ENCODE measurements at places on chromosomes 12 and 14.
A peak's percentile ranks its signal among the peaks of the same experiment; 100 is the strongest.

DNA sequence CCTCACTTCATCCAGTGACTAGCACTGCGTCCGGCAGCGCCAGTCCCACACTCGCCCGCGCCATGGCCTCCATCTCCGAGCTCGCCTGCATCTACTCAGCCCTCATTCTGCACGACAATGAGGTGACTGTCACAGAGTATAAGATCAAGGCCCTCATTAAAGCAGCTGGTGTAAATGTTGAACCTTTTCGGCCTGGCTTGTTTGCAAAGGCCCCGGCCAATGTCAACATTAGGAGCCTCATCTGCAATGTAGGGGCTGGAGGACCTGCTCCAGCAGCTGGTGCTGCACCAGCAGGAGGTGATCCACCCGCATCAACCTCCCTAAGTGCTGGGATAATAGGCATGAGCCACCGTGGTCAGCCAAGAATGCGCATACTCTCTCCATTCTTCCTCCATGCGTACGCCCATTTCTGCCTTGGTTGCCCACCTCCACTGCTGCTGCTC lies 59.9 kb downstream of the IRF2BPL start:
- DNase-seq, result no peak

DNA sequence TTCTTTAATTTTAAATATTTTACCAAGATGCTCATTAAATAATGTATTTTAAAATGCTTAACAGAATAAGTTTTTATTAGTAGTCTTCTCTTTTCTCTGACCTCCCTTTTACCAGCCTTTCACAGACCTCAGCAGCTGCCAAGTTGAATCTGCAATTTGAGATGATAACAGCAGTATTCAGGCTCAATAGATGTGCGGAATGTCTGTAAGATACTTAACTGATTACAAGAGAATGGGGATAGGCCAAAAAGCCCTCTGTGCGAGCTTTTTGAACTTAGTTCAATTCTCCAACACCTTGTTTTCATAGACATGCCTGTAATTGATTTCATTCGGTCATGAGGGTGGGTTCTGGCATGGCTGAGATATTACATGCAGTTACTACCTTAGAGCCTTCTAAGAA lies 277.2 kb downstream of the TMTC2 start:
- DNase-seq, result no peak

DNA sequence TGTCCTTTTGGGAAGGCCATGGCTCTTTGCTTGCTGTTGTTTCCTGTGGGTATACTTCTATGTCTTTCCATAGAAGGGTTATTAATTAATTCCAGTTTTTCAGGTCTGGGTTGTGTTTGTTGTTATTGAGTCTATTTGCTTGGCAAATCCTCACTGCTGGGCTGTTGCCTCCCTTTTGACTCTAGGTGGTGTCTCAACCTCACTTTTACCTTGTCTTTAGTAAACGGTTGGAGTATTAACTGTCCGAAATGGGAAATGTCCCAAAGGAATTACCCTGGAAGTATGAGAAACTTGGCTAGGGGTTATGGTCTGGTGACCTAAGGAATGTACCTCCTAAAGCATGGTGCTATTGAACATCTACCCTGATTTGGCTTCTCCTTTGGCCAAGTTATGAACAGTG lies 16.7 kb downstream of the PRH1 start:
- no peak for DNase-seq

DNA sequence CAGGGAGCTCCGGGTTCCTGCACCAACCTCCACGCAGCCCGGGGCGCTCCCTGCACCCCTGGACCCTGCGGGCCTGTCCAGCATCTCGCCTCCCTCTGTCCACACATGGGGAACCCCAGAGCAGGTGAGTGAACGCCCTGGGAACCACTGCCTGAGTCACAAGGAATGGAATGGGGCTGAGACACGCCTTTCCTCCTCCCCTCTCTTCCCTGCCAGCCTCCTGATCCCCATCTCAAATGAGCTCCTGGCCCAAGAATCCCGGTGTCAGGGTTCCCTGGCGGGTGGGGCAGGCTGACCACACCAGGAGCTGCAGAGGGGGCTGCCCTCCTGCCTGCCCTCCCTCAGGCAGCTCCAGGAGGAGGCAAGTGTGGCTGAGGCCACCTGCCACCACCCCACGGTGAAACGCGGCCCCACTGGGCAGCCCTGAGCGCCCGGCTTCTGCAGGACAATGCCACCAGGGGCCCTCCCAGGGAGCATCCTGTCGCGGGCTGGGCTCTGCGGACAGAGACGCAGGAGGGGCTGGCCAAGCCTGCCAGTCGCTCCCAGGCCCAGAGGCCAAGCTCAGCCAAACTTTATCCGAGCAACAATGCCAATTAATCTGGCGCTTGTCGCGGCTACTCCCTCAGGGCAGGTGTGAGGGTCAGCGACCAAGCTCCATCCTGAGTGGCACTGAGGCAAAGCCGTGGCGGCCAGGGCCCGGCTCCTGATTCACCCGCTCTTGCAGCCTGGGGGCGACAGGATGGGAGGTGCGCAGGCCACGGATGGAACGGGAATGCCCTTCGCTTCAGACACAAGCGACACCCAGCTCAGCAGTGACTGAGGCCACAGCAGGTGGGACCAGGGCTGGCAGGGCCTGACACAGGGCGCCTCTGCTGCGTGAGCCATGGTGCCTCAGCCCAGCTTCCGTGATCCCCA lies 44.3 kb downstream of the GALNT9 start:
- no peak for DNase-seq

GRCh38 chr14:93729993-93730392 lies 58.3 kb downstream of the PRIMA1 start:
- DNase-seq, result peak; percentile 26

DNA sequence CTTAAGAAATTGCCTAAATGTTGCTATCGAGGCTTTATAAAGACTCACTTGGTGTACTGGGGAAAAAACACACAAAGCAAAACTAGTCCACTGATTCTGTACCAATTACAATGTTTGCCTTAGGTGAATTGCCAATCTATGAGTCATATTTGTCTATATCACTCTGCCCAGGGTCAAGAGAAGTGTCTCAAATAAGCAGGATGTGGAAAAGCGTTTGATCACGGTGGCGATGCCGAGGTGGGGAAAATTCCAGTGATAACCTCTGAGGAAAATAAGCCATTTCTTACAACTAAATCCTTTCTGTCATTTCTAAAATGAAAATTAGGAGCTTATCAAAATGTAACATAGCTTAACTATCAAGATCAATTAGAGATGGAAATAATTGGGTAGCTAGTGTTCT lies 148.6 kb upstream of the DIO3 start:
- no peak for DNase-seq

DNA sequence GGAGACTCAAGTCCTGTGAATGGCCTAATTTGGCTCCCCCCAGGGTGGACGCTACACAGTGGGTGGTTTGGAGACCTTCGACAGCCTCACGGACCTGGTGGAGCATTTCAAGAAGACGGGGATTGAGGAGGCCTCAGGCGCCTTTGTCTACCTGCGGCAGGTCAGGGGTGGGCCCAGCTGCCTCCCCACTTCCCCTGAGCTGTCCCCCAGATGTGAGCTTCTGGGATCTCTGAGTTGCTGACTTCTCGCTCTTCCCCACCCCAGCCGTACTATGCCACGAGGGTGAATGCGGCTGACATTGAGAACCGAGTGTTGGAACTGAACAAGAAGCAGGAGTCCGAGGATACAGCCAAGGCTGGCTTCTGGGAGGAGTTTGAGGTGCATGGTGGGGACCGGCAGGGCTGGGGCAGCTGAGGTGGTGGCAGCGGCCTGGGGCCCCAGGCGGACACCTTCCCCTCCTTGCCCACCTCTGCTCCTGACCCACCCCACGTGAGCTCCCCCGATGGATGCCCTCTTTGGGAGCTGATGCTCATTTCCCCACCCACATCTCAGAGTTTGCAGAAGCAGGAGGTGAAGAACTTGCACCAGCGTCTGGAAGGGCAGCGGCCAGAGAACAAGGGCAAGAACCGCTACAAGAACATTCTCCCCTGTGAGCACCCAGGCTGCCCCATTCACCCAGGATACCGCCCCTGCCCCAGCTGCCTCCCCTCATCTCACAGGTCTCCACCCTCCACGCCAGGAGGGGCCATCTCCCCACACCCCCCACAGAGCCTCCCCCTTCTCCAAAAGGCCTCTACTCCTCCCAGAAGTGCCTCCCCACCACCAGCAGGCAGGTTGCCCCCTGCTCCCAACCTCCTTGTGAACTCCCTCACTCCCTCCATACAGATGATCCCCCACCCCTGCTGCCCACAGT lies 4.2 kb downstream of the PTPN6 start:
- no peak for DNase-seq

- DNase-seq, result no peak
Measured at GRCh38 chr12:103677905-103678304, 90.8 kb downstream of the STAB2 start.

- DNase-seq, result no peak
Measured at GRCh38 chr14:70378696-70379095, 19.2 kb upstream of the COX16 start.

DNA sequence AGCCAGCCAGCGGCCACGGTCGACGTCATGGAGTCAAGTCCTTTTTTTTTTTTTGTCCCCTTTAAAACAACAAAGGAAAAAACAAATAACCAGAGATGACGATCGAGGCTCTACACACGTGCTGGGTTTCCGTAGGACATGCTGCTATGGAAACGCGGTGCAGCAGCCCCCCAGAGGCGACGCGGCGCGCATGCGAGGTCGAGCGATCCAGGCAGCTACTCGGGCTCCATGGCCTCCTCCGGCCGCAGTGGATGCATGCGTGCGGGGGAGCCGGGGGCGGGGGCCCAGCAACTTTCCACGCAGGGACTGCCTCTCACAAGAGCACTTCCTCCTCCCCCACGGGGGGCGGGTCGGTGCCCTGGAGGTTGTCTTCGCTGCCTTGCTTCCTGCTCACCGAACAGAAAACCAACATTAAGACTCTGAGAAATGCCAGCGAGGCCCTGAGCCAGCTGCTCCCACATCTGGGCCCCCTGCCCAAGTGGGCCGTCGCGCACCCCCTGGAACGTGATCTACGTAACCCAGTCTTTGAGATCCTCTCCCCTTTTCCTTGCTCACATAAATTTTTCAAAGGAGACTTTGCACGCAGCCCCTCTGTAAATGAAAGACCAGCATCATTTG lies 30.7 kb downstream of the P2RX4 start:
- DNase-seq, result peak; percentile 84

DNA sequence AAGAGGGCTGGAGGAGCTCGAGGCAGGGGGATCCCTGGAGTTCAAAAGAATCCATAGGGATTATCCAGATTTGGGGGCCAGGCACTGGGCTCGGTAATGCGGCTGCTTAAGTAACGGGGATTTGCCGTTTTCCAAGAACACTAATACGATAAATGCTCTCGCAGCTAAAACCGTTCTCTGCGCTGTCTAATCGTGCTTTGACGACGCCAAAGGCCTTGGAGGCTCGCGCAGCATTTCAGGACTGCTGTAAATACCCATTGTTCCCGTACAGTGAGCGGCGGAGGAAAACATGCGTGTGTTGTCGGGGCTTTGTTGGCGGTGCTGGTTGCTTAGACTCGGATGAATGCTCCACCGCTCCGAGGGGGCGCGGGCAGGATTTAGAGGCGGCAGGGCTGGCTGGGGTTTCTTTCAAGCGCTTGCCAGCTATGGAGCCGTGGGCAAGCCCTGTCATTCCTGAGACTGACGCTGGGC lies 26.2 kb downstream of the DIO3 start:
- no peak for DNase-seq

GRCh38 chr14:96745500-96746051 lies 51.6 kb upstream of the VRK1 start:
- no peak for DNase-seq

- no peak for DNase-seq
Measured at GRCh38 chr12:49556391-49557186, 11.4 kb downstream of the MCRS1 start.

Measured in psoas muscle (tissue), 8 donors.